Muscle of arm (tissue), 14 donors: ENCODE measurements at places on chromosomes 13 and 19. TPM values are rescaled to one million over a fixed set of nuclear protein-coding genes. Genes with fewer than 3 reads are reported as not detected.

DNA sequence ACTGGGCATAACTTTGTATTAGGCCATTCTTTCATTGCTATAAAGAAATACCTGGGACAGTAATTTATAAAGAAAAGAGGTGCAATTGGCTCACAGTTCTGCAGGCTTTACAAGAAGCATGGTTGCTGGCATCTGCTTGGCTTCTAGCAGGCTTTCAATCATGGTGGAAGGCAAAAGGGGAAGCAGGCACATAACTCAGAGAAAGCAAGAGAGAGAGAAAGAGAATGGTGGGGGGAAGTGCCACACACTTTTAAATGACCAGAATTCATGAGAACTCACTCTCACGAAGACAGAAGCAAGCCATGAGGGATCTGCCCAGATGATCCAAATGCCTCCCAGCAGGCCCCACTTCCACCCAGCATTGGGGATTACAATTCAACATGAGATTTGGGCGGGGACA, 179.7 kb downstream of the SPRY2 start:
- DNase-seq: no peak

- no peak for DNase-seq
Measured at GRCh38 chr13:71261256-71261655, 605.7 kb downstream of the DACH1 start.

GRCh38 chr13:106361621-106362020, 173.8 kb downstream of the EFNB2 start:
- no peak for DNase-seq

- DNase-seq: no peak
Measured at GRCh38 chr13:46906405-46906804, 9.6 kb upstream of the HTR2A start.

GRCh38 chr13:112370311-112370710, 5.8 kb upstream of the SPACA7 start:
- no peak for DNase-seq

DNA sequence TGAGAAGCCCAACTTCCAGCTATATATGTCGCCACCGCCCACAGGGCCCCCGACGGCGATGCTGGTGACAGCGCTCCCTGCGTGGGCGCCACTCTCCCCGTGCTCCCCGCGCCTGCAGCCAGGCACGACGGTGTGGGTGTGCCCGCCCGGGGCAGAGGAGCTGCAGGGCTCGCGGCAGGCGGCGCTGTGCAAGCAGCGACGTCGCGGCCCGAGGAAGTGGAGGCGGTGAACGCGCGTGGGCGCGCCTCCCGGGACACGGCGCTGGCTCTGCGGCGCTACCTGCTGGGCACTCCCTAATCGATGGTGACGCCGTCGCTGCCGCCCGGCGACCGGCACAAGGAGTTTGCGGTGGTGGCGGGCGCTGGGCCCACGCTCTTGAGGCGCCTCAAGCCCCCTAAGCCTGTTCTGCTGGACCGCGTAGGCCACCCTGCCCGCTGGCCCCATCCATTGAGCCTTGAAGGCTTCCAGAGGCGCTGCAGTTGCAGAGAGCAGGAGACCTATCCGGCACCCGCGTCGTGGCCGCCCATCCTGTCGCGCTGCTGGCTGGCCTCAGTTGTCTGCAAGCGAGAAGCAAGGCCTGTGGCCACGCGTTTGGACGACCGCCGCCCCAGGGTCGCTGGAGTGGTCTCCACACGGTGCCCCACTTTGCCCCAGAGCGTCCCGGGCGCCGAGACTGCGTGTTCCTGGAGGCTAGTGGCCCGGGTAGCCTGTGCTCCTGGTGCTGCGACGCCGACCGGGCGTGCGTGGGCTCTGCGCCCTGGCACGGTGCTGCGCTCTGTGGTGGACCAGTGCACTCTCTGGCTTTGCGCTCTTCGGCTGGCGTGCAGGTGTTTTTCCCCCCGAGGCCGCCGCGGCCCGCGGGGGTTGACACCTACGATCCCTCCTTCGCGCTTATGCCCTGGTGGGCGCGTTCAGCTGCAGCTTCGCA, 23.1 kb downstream of the LRFN3 start:
- no peak for DNase-seq

DNA sequence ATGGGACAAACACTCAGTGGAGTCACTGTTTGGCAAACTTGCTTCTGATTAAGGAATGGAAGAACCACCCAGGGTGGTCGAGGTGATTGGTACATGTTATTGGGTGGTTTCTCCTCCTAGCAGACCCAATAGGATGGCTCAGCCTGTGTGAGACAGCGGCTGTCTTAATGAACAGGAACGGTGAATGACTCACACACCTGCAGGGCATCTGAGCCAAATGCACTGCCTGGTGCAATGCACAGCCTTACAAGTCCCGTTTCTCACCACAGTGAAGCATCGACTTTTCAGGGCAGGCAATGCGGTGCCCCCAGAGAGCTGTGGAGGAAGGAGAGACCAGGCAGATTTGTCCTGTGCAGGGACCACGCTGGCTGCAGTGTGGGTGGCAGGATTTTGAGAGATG, 238.5 kb downstream of the FGF9 start:
- DNase-seq: no peak

- DNase-seq: no peak
Measured at GRCh38 chr13:51643105-51643881, 59.0 kb downstream of the WDFY2 start.

DNA sequence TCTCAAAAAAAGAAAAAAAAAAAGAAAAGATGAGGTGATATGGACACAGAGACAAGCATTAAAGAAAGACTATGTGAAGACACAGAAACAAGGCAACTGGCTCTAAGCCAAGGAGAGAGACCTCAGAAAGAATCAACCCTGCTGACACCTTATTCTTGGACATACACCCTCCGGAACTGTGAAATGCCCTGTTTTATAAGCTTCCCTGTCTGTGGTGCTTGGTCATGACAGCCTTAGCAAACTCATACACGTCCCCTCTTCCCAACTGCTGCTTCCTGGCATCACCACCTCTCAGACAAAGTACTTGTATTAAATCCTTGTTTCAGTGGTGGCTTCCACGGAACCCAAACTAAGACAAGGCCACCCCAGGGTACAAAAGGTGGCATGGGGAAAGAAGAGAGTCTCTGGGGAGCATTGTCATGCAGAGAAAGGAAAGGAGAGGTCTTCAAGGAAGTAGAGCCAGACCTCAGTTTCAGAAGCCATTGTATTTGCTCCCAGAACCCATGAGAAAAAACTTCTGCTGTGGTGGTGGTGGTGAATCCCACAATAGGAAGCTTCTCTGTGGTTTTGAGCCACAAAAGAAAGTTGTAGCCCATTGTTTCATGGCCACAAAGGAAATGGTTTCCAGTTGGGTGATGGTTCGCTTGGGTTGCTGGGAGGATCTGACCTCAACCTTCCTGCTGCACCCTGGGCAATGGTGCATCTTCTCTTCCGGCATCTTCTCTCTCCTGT, 16.3 kb upstream of the TSPAN16 start:
- no peak for DNase-seq

- no peak for DNase-seq
Measured at GRCh38 chr19:45676851-45677263, 8.8 kb downstream of the GIPR start.

DNA sequence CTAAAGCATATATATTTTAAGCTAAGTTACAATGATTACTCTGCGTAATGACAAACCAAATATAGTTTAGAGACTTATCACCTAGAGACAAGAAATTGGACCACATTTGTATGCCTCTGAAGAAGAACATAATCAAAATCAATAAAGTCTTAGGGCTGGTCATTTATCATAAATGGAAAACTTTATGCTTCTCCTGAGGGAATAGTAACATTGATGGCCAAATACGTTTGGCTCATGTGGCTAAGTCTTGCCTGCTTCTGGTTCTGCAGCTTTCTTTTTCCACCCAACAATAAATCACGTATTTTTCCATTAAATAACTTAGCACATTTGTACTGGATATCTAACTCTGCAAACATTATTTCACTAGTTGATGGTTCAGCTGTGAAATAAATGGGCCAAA, 458.4 kb downstream of the SLITRK1 start:
- peak; percentile 65 for DNase-seq

GRCh38 chr13:40458720-40458990, 207.8 kb downstream of the FOXO1 start:
- no peak for DNase-seq

Gene POSTN
- 2,268 TPM for polyA plus RNA-seq

Gene ATP4B
- not detected for polyA plus RNA-seq

Gene ZNF729
- not detected for polyA plus RNA-seq
